ENCODE measurements at places on chromosomes 3 and 15.

DNA sequence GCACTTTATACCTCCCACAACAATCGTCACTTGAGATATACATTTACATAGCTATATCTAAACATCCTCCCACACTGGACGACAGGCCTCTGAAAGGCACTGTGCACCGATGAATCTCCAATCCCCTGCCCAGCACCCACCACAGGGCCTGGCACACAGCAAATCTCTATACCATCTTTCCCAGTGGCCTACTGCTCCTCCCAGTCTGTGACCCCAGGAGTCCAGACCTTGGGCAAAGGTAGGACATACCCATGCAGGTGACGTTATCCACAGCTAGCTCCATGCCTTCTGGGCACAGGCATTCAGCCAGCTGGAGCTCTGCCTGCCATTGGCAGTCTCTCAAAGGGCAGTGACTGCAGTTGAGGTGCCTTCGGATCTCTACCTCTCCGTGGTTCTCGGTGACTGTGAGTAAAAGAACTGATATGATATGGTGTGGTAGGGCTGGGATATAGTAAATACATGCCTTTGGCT is 5.8 kb downstream of the LTK start:
- DNase-seq: no peak

DNA sequence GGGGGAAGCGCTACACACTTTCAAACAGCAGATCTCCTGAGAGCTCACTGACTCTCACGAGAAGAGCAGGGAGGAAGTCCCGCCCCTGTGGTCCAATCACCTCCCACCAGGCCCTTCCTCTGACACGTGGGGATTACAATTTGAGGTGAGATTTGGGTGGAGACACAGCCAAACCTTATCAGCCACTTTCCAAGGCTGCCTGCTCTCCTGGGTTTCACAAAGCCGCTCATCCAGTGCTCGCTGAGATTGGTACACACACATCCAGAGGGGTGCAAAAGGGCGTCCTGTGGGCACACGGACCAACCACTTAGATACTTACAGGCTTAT is 23.1 kb downstream of the XXYLT1 start:
- DNase-seq: peak; percentile 59

DNA sequence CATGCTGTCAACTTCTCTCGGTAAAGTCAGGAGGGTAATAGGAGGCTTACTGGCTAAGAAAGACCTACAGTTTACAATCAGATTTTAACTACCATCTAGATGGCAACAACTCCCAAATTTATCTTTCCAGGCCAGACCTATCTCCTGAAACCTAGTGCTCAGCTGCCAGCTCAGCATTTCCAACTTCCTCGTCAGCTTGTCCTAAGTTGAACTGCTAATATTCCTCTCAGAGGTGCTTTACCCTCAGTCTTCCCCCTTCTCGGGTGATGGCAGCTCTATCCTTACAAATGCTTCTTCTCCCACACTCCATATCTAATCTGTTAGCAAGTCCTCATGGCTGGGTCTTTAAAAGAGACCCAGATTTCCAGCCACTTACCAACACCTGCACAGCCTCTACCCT is 36.9 kb upstream of the UBE2E2 start:
- peak; percentile 3 for DNase-seq

DNA sequence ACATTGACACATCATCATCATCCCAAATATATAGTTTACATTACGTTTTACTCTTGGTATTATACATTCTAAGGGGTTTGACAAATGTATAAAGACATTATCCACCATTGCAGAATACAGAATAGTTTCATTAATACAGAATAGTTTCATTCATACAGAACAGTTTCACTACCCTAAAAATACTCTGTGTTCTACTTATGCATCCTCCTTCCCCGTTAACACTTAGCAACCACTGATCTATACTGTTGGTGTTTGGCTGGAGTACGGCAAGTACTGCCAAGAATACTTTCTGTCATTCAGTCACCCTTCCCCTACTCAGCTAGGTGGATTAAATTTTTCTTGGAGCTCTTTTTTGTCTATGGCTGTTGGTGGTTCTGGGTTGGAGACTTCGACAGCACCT is 33.4 kb downstream of the LEKR1 start:
- DNase-seq: no peak

DNA sequence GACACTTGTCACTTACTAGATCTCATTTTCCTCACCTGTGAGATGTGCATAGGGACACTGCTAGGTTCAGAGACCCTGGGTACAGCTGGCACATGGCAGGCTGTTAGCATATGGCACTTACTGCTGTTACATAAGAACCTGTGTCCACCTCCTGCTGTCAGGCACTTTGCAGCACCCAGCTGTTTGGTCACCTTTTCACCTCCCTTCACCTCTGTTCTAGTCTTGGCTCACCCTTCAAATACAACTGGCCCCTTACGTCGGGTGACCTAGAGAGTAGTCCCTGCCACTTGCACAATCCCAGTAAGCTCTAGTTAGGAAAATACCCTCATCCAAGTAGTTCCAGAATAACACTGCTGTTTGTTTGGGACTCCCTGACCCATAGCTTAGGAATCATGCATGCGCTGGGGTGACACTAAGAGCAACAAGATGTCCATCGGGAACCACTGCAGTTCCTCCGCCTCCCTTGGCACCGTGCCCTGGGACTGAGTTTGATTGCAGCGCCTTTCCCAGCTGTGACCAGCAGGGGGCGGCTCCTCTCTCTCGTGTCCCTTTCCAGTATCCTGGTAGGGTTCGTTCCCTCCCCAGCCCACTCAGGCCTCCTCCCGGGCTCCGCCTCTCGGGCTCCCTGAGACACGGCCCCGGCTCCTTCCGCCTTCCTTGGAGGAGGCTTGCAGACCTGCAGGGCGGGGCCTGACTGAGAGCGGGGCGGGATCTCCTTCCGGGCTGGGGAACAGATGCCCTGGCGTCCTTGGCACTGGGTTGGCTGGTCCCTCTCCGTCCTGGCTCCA is 78.6 kb downstream of the ABHD5 start:
- peak; percentile 97 for DNase-seq

DNA sequence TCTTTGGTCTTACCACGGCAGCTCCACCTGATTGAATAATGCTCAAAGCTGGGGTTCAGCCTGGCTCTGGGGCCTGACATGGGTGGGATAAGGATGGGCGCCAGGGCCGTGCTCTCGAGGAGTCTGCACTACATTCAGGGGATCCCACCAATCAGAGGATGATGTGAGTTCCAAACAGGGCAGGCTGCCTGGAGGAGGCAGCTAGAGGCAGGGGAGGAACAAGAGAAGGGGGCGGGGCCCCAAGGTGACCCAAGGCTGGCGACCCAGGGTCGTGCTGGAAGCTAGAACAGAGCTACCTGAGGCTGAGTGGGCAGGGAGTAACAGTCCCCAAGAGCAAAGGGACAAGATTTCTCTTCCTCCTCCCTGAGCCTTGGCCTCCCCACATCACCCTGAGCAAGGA is 56.1 kb downstream of the PCSK6 start:
- DNase-seq: no peak

- no peak for DNase-seq
These were observed 1054.8 kb downstream of the SI start for GRCh38 chr3:164023480-164023879.

GRCh38 chr15:101221902-101222301 is 29.9 kb downstream of the CHSY1 start:
- no peak for DNase-seq

GRCh38 chr3:158738653-158739052 is 6.4 kb upstream of the RARRES1 start:
- no peak for DNase-seq

- no peak for DNase-seq
These were observed 8.9 kb upstream of the RLBP1 start for GRCh38 chr15:89230277-89230676.

DNA sequence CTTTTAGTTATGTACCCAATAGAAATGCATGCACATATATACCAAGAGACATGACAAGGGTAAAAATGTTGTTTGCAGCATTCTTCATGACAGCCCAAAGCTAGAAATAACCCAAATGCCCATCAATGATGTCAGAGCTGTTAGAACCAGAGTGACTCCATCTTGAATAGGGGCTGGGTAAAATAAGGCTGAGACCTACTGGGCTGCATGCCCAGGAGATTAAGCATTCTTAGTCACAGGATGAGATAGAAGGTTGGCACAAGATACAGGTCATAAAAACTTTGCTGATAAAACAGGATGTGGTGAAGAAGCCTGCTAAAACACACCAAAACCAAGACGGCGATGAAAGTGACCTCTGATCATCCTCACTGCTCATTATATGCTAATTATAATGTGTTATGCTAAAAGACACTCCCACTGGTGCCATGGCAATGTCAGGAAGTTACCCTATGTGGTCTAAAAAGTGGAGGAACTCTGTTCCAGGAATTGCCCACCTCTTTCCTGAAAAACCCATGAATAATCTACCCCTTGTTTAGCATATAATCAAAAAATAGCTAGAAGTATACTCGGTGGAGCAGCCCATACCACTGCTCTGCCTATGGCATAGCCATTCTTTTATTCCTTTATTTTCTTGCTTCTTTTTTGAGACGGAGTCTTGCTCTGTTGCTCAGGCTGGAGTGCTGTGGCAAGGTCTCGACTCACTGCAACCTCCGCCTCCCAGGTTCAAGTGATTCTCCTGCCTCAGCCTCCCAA is 32.9 kb downstream of the ZBTB11 start:
- DNase-seq: peak; percentile 90

GRCh38 chr3:48151058-48151806 is 37.0 kb downstream of the CDC25A start:
- peak; percentile 86 for DNase-seq

- DNase-seq: peak; percentile 80
These were observed 238.4 kb upstream of the MDFIC2 start for GRCh38 chr3:70550723-70551319.

DNA sequence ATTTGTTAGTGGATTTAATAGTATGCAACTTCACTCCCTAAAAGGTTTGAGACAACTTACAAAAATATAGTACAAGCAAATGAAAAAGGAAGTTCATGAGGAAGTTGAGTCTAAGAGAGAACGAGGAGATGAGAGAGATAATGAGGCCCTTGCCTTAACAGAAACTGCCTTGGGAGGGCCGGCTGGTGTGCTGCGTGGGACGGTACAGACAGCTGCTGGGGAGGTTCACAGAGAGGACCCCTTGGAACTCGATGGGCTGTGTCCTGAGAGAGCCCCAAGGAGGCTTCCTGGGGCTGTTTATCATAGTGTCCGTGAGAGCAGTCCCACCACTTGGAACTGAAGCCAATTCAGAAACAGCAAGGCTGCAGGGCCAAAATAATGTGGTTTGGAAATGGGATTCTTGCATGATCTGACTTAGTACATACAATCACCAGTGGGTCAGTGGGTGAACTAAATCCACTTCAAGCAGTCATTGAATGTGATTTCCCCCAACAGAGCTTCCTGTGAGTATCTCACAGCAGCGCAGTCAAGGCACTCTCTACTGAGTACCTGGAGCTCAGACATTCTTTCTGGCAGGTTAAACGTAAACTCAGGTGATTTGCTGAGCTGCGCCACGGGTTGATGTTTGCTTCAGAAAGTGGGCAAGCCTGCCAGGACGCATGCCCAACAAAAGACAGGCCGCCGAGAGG is 90.8 kb downstream of the CRTC3 start:
- DNase-seq: peak; percentile 91

DNA sequence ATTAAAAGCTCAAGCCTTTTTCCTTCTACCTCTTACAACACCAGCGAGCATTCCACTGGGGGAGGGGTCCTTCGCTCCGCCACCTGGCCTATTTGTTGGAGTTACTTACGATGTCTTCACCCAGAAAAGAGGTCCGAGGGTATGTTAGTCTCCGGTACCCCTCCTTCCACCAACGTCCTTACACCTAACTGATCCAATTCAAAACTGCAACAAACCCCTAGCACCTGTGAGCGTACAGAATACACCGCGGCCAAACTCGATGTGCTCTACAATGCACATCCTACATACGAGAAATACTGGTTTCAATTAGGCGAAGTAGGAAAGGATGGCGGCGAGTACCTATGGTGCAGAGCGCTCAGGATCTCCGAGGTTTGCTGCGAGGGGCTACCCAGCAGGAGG is 944 bp downstream of the SLITRK3 start:
- DNase-seq: no peak
